Fibroblast of the conjunctiva (primary cell): ENCODE measurements at places on chromosomes 1 and 21.

DNA sequence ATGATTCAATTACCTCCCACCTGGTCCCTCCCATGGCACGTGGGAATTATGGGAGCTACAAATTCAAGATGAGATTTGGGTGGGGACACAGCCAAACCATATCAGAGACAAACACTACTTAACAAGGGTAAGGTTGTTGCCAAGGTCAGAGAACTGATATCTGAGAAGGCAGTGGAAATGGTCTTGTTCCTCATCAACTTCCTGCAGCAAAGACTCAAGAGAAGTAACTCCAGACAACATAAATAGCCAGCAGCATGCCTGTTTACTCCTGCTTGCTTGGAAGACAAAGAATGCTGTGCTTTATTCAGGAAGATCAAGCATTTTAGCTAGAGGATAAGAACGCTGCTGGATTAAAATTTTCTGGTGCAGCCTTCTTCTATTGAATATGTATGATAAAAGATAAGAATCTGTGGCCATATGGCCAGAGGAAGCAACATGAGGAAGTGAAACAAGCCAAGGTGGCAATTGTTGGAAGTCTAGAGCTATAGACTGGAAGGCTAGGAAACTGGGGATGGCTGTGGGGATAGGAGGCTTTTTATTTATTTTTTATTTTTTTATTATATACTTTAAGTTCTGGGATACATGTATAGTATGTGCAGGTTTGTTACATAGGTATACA, 36.4 kb downstream of the DDAH1 start:
- no peak for DNase-seq

DNA sequence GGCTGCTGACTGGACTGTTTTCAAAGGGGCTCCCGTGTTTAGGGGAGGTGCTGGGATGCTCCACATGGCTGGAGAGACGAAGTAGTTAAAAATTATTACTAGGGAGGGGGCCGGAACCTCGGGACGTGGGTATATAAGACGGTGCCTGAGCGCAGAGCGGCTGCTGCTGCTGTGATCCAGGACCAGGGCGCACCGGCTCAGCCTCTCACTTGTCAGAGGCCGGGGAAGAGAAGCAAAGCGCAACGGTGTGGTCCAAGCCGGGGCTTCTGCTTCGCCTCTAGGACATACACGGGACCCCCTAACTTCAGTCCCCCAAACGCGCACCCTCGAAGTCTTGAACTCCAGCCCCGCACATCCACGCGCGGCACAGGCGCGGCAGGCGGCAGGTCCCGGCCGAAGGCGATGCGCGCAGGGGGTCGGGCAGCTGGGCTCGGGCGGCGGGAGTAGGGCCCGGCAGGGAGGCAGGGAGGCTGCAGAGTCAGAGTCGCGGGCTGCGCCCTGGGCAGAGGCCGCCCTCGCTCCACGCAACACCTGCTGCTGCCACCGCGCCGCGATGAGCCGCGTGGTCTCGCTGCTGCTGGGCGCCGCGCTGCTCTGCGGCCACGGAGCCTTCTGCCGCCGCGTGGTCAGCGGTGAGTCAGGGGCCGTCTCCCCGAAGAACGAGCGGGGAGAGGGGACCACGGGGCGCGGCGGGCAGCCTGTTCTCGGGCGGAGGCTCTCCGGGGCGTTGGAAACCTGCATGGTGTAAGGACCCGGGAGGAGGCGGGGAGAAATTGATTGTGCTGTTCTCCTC, at the start of gene CHODL:
TSS of gene CHODL (plus strand) at position 163 of the 793 bp plus-strand sequence. CDS start at position 554, 391 bp downstream.
- no peak for DNase-seq

DNA sequence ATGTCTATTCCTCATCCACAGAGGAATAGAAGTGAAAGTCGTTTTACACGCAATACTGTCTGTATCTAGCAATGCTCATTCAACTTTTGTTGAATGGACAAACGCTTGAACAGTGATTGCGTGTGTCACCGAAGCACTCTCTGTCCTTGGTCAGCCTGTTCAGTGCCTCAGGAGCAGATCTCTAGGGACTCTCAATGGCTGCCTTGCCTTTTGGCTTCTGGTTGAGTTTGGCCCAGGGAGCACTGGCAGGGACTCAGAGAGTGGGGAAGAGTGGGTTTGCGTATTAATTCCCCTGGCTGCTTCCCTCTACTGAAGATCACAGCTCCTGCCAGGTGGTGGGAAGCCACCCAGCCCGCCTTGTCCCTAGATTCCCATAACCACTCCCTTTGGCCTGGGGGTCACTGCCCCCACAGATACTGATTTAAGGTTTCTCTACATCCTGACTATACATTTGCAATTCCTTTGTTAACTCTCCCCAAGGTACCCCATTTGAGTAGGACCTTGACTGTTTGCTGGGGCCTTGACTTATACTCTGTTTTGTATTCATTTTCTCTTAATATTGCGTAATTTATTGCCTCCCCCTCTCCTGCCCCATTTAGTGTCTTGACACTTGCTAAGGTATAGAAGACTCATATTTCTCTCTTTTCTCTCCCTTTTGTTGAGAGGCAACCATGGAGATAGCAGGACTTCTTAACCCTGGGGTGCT, 61.7 kb upstream of the USP24 start:
- DNase-seq: no peak

DNA sequence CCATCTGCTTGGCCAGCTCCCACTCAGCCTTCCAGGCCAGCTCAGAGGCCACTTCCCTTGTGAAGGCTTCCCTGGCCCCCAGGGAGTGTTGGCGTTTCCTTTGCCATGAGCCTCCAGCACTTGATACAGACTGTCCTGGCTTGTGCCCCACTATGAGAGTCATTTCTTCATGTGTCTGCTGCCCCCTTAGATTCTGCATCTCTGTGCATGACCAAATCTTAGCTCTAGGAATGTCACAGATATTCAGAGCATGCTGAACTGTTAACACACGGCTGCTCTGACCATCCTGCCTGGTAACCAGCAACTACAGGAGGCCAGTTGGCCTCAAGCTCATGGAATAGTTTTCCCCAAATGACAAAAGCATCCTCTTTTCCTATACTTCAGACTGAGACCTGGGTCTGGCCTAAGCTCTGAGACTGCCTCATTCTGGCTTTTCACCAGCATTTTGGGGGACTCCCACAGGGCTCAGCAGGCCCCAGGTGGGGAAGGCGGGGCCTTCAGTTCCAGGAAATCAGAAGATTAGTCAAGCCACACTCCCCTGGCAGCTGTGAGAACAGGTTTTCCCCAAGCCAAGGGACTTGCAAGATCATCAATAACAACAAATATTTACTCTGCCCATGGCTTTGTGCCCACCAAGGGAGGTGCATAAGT, 182.6 kb upstream of the EDN2 start:
- no peak for DNase-seq

DNA sequence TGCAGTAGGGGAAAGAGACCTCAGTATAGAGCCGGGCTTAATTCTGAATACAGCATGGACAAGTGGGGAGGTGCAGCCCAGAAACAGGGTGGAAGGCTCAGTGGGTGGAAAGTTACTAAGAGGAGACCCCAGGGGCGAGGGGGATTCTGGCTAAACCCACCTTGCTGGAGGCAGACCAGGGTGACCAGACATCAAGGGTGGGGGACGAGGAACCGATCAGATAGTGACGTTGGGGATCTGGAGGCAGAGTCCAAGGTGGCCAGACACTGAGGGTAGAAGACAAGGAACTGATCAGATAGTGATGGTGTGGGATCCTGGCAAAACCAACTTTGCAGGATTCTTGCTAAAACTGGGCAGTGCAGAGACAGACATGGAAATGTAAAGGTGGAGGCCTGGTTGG, 36.8 kb downstream of the B3GALT5 start:
- DNase-seq: no peak

- DNase-seq: no peak
Measured at GRCh38 chr1:37157634-37158033, 123.3 kb upstream of the GRIK3 start.

DNA sequence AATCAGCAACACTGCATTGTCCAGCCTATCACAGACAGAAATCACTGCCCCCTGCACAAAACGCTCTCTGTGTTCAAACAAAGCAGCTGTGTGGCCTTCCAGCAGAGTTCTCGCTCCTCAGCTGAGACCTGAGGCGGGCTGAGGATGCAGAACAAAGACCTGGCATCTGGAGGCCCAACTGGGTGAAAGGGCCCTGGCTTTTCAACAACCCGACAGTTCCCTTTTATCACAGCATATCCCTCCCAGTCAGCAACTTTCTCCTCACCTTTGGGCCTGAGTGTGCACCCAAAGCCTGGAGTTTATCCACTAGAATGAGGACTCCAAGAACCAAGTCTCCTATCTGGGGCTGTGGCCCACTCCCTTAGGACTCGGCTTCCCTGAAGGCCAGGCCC, 42.6 kb upstream of the A3GALT2 start:
- DNase-seq: no peak

DNA sequence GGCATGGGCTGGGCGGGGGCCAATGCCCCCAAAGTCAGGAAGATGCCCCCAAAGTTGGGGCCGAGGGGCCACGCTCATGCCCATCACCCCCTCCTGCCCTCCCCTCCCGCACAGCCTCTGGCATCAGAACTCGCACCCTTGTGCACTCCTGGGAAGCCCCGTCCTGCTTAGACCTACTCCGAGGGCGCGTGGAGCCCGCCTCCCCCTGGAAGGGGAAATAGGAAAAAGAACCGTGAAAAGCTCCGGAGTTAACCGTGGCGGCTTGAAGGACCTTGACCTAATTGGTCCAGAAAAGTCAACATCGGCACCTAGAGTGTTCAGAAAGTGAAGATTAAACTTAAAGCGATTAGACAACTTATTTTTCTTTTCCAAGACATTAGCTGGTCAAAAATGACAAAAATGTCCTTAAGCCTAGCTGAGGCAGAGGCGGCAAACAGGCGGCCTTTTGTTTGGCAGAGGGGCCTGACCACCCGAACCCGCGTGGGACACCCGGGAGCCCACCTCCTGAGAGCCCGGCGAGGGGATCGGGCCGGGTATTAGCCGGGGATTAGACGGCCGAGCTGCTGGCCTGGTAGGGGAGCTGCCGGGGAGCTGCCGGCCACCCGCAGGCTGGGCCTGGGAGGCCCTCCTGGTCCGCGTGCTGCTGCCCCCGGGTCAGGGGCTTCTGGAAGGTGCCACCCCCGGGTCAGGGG, 65.5 kb downstream of the PRDM16 start:
- DNase-seq: no peak

GRCh38 chr21:43926196-43926595, 61.2 kb downstream of the AGPAT3 start:
- DNase-seq: no peak

DNA sequence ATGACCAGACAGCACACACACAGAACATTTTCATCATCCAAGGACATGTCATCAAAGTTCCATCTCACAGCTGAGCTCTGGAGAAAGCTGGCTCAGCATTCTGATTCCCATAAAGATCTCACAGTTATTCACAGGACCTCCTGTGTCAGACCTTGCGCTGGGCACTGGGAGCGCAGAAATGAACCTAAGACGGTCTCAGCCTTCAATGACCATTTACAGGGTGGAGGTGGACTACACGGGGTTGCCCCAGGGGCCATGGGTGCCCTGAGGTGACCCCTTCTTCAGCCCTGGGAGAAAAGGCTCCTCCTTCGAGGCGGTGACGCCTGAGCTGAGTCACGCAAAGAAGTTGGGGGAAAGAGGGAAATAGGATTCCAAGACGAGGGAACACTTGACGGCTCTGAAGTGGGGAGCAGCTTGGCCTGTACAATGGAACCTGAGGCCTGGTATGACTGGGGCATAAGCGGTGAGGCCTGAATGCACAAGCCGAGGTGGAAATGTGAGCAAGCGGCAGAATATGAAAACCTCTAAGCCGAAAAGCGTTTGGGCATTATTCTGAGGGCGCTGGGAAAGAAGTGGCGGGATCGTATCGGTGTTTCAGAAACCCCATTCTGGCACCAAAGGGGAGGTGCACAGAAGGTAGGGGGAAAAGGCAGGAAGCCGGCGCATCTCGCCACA, 797 bp downstream of the CC2D1B start:
- peak; percentile 30 for DNase-seq

DNA sequence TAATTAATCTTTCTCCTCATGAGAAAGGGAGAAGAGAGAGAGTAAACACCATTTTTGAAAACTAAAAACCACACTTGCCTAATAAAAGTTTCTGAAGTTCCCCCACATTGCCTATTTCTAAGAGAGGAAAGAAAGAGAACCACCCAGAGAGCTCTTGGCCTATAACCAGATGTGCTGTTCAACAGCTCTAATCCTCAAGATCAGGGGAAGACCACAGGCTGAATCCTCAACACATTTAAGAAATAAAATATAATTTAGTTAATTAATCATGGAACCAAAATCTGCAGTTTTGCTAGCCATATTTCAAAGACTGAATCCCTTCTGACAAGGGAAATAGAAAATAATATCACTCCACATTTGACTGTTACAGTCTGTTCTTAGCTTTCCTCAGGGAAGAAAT, 11.9 kb downstream of the PRRX1 start:
- DNase-seq: no peak

DNA sequence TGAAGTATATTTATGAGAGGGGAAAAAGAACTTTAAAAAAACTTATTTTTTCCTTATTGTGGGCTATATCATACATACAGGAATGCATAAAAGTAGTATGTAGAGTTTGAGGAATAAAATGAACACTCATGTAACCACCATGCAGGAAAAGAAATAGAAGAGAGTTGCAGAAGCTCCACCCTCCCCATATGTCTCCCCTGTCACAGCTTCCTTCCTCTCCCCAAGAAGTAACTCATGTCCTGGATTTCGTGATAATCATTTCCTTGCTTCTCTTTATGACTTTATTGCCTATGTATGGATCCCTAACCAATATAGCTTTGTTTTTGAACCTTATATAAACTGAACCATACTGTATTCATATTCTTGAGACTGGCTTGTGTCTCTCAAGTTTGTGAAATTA, 126.4 kb downstream of the ZZZ3 start:
- DNase-seq: no peak

GRCh38 chr1:109248444-109248796, 919 bp upstream of the CELSR2 start:
- no peak for DNase-seq

GRCh38 chr1:85371021-85371420, 93.9 kb downstream of the DDAH1 start:
- DNase-seq: no peak

GRCh38 chr1:228920831-228921230, 185.6 kb downstream of the RHOU start:
- no peak for DNase-seq

- no peak for DNase-seq
Measured at GRCh38 chr1:236689713-236690569, 3.6 kb downstream of the ACTN2 start.

DNA sequence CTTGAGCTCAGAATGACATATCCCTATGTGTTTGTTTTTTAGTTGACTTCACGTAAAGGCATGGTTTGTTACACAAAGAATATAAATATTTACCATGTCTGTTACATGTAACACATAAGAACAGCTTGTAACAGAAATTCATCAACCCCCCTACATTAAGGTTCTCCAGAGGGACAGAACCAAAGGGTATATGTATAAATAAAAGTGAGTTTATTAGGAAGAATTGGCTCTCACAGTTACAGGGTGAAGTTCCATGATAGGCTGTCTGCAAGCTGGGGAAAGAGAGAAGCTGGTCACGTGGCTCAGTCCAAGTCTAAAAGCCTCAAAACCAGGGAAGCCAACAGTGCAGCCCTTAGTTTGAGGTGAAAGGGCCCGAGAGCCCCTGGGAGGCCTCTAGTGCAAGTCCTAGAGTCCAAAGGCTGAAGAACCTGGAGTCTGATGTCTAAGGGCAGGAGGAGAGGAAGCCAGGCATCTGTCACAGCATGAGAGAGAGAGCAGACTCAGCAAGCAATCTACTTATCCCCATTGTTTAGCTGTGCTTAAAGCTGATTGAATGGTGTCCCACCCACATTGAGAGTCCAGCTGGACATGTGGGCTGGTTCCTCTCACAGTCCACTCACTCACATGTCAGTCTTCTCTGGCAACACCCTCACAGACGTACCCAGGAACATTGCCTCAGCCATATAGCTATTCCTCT, 15.8 kb downstream of the THRAP3 start:
- DNase-seq: no peak
